ENCODE measurements at places on chromosomes 2 and 18.

- no peak for DNase-seq
Observed at GRCh38 chr18:22348521-22349316, 69.0 kb downstream of the CTAGE1 start.

DNA sequence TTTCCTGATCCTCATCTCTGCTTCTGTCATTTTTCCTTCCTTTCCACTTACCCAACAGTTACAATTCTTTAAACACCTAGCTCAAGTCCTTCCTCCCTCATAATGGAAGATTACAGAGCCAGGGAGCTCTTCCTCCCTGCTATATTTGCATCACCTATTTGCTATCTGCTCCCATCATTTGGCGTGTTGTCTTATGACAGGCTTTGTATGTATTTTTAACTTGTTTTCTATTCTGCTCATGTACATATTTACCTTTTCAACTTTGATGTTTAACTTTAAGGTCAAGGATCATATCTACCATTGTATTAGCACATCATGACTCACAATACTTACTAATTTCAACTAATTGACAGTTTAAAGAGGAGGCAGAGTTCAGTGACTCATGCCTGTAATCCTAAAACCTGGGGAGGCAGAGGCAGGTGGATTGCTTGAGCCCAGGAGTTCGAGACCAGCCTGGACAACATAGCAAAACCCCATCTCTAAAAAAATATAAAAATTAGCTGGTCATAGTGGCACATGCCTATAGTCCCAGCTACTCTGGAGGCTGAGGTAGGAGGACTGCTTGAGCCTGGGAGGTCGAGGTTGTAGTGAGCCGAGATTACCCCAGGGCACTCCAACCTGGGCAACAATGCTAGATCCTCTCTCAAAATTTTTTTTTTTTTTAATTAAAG, 308.0 kb upstream of the STON1 start:
- no peak for DNase-seq

DNA sequence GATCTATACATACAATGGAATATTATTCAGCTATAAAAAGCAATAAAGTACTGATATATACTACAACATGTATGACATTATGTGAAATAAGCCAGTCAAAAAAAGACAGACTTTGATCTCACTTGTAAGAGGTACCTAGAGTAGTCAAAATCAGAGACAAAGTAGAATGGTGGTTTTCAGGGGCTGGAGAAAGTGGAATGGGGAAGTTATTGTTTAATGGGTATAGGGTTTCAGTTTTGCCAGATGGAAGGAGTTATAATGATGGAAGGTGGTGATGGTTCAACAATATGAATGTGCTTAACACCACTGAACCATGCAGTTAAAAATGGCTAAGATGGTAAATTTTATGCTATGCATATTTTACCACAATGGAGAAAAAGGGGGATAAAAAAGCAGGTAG, 6.3 kb downstream of the COBLL1 start:
- DNase-seq, result no peak

GRCh38 chr18:9082711-9083510, 19.6 kb upstream of the NDUFV2 start:
- DNase-seq, result no peak

- DNase-seq, result no peak
Observed at GRCh38 chr2:53104263-53104662, 663.3 kb upstream of the CHAC2 start.
